Stimulated activated CD4-positive, alpha-beta T cell treated with anti-CD3 and anti-CD28 coated beads, Interleukin-2, amount 100 ng/mL, for 48 hours (primary cell): ENCODE measurements at places on chromosomes 6 and 20.

- no peak for DNase-seq
These were observed 49.0 kb downstream of the RREB1 start for GRCh38 chr6:7156643-7157278.

GRCh38 chr6:168121303-168121665 is 42.3 kb upstream of the FRMD1 start:
- no peak for DNase-seq

DNA sequence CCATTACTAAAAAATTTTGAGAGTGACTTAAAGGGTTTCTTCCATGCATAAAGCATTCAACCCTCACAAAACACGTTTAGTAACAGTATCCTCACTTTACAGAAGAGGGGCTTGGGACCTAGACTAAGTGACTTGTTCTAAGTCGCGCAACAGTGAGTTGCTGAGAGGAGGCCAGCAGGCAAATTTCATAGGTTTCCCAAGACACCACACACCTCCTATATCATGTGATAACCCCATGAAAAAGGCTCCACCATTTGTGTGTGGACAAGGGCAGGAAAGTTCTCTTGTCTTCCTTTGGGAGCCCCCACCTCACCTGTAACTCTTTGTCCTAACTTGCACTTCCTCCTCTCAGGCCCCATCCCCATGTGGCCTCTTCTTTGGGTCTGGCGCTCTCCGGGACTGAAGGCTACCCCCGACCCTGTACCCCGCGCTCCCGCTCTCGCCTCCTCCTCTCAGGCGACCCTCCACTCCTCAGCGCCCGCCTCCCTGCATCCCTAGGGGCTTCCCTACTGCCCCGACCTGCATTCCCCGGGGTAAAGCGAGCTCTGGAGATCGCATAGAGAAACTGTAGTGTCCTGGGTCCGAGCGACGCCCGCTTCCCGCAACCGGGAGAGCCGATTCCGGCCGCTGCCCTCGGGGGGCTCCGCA is 392 bp downstream of the PSMB8 start:
- DNase-seq, result no peak

DNA sequence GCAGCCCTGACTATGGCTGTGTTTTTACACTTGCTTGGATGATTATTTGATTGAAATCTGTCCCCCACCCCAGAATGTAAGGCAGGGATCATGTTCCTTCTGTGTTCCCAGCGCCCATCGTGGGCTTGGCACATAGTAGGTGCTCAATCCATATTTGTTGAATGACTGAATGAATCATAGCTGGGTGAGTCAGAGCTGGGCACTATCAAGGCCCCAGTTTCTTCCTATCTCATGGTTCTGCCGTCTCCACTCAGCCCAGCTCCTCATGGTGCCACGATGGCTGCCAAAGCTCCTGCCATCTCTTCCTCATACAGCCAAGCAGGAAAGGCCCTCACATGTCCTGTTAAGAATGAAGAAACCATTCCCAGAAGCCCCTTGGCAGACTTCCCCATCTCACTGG is 29.0 kb downstream of the CEBPB start:
- DNase-seq, result no peak

GRCh38 chr20:10504608-10504993 is 69.5 kb downstream of the SLX4IP start:
- no peak for DNase-seq
